ENCODE measurements at places on chromosomes 2 and 18.
A peak's percentile ranks its signal among the peaks of the same experiment; 100 is the strongest.

GRCh38 chr2:163324677-163325076 is 411.1 kb downstream of the FIGN start:
- no peak for DNase-seq

DNA sequence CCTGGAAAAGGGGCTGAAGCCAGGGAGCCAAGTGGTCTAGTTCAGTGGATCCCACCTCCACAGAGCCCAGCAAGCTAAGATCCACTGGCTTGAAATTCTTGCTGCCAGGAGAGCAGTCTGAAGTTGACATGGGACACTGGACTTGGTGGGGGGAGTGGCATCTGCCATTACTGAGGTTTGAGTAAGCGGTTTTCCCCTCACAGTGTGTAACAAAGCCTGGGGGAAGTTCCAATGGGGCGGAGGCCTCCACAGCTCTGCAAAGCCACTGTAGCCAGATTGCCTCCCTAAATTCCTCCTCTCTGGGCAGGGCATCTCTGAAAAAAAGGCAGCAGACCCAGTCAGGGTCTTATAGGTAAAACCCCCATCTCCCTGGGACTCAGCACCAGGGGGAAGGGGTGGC is 144.4 kb downstream of the PTPRM start:
- DNase-seq, result no peak

GRCh38 chr18:8095947-8096570 is 513.2 kb upstream of the RAB12 start:
- DNase-seq, result no peak

GRCh38 chr18:46567196-46567595 is 89.8 kb downstream of the LOXHD1 start:
- no peak for DNase-seq

- no peak for DNase-seq
Measured at GRCh38 chr2:127044165-127044718, 62.7 kb downstream of the BIN1 start.

DNA sequence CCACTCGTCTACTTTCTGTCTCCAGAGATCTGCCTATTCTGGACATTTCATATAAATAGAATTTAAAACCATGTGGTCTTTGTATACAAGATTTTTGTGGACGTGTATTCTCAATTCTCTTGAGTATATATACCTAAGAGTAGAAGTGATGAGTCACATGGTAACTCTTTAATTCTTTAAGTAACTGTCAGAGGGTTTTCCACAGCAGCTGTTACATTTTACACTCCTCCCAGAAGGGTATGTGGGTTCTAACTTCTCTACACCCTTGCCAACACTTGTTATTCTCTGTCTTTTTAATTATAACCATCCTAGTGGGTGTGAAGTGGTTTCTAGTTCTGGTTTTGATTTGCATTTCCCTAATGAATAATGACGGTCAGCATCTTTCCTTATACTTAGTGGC is 70.9 kb downstream of the MAP3K20 start:
- no peak for DNase-seq

DNA sequence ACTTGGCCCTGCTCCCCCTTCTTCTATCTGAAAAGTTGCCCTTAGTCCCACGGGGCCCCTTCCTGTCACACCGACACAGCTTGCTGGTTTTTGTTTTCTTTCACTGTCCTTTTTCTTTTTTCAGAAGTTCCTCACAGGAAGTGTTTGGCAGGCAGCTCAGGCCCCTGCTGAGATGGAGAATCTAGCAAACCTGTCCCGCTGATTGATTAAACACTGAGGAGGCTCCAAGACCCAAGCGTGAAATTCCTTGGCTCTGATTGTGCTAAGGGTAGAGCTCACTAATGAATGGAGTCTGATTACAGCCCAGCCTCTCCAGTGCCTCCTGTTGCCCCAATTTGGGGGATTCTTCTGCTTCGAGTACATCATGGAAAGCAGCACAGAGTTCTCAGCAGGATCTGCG is 365.9 kb upstream of the MEX3C start:
- DNase-seq, result no peak

DNA sequence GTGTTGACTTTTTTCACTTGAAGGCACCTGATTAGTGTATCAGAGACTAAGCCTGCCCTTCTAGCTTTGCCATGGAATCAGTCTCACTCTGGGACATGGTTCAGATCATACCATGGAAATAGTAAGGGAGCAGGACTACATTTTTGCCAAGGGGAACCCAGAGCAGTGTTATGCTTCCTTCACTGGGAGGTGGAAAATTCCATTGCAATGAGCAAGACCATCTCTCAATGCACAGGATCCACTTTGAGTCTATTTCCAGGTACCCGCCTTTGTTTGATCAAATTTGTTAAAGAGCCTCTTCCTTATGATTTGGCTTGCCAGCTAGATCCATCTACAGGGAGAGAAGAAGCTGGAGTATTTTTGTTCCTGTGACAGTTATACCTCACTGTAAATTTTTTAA is 395.8 kb downstream of the MTX2 start:
- DNase-seq, result no peak

GRCh38 chr2:54047091-54047490 is 68.3 kb upstream of the ACYP2 start:
- DNase-seq, result no peak

- DNase-seq, result no peak
Measured at GRCh38 chr2:159124441-159124911, 156.0 kb downstream of the TANC1 start.

DNA sequence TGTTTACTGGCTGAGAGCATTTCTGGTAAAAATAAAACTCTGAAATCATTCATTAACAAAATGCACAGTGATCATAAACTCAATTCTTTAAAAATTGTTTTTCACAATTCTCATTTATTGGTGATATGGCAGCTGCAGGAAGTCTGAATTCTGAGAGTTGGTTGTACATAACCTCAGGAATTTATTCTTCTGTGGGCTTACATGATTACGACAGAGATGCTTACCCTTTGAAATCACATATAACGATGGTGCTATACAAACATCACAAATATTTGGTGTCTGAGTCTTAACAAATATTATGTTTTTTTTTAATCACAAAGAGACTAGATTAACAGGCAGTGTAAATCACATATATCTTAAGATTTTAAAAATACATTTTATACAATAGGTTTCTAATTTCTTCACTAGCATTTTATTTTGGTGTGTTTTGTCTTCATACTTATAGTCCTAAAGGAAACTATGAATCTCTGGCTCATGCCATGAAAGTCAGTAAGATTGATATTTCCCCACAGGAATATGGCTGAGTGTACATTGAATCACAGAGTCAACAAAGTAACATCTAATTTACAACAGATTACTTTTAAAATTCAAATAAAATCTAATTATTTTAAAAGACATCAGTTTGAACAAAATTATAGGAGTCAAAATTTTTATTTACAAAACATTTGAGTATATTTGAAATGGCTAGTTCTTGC is 318.8 kb upstream of the THUMPD2 start:
- DNase-seq, result no peak

- DNase-seq, result no peak
Measured at GRCh38 chr2:160238392-160238791, 38.3 kb upstream of the ITGB6 start.

GRCh38 chr18:36419900-36420531 is 122.5 kb downstream of the FHOD3 start:
- DNase-seq, result peak; percentile 79

GRCh38 chr2:32697156-32697555 is 69.3 kb downstream of the TTC27 start:
- no peak for DNase-seq

DNA sequence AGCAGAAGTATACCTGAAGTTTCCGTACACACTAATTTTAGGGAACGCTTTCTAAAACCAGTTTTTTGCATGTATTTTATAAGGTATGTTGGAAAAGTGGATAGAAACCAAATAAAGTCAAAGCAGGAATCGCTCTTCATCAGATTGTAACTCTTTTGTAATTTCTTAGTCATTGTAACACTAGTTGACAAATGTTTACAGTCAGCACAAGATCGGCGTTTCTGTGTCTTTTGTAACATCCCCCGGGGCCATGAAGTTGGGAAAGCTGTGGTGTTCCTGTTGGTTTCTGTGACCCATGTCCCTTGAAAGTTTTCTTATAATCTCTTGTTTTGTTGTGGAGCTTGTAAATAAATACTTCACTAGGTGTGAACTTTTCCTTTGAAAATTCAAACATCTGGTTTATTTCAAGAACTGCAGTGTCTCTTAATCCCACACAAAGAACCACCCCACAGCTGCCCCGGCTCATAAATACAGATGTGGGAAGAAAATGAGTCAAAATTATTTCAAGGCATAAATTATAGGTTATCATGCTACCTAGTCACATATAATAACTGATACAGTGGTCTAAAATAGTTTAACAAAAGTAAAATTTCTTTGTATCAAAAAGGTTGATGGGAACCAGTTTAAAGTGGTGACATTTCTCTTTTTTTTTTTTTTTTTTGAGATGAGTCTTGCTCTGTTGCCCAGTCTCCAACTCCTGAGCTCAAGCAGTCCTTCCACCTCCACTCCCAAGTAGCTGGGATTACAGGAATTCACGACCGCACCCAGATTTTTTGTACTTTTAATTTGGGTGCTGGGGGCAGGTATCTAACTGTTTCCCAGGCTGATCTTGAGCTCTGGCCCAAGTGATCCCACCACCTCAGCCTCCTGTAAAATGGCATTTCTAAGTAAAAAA is 751 bp upstream of the NMI start:
- DNase-seq, result peak; percentile 62

- peak; percentile 30 for DNase-seq
Measured at GRCh38 chr2:183995632-183996031, 602.7 kb upstream of the ZNF804A start.

DNA sequence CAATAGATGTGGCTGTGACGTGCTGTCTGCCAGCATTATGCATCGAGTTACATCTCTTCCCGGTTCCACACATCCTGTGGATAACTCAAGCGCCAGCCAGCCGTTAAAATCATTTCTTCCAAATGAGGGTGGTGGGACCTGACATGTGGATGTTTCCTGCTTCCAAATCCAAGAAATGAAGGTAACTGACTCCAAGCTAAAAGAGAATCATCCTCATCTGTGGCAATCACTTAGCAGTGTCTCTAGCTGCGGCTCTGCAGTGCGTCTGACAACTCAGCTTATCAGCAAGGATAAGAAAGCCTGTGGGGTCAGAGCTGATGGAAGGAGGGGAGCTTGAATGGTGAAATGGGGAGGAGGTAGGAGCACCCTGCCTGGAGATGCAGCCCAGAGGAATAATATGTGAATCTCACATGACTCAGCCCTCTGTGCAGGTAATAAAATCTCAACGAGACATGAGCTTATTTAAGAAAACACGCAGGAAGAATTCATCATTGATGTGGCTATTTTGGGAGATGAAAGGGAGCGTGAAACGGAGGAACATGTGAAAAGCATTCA is 382.2 kb upstream of the TRIB2 start:
- DNase-seq, result no peak

GRCh38 chr18:9742524-9743131 is 34.5 kb downstream of the RAB31 start:
- DNase-seq, result no peak

GRCh38 chr2:189020179-189020578 is 46.0 kb downstream of the COL3A1 start:
- no peak for DNase-seq

DNA sequence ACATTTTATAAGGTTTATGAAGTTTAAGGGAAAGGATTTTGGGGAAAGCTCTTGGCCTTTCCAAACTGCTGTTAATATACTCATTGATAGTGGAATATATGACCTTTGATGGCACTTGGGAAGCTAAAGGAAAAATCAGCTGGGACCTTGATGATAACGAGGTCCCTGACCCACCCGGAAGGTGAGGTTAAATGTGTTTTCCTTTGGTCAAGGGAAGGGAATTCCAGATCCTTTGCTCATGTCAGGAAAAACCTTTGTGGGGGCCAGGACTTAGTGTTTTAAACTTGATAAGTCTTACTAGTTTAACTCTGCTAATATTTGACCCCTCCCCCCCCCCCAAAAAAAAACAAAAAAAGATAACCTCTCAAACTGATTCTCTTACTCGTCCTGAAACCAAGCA is 50.7 kb downstream of the CRIM1 start:
- no peak for DNase-seq

DNA sequence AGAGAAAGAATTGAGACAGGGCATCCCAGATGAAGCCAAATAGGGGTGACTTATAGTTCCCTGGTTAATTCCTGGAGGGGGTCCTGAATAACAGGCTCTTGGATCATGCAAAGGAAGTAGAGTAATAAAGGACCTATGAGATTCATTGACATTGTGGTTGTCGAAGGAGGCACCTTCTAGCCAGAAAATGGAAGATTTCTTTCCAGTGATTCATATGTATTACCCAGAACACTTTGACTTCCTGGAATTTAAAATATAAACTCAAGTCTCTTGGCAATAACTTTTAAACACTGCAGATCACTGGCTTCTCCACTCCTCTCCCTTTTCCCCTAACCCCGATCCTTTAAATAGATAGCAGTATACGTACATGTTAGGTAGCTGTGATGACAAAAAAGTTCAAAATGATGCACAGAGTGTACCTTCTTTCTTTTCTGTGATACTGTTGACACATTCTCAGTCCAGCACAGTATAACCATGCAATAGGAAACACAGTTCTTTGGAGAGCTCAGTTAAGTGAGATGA is 211.8 kb downstream of the LTBP1 start:
- DNase-seq, result no peak

DNA sequence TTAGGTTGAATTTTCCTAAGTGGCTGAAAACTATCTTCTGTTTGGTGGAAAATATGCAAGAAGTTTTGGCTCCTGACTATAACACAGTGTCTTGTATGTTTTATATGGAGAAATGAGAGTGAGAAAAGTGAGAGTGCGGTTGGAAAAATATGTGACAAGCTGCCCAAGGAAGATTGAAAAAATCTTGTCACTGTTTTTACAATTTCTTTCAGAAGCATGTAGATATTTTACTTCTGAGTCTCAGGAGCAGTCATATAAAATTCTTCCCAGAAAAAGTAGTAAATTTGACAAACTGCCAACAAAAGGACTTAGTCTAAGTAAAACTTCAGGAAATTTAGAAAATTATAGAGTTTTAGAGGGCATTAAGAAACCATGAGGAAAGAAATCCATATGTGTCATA is 19.4 kb upstream of the RMND5A start:
- no peak for DNase-seq

- DNase-seq, result no peak
Measured at GRCh38 chr2:225756198-225756597, 356.7 kb downstream of the NYAP2 start.

GRCh38 chr2:235080101-235080500 is 128.3 kb downstream of the SH3BP4 start:
- DNase-seq, result no peak

GRCh38 chr2:26033270-26033817 is 540 bp upstream of the RAB10 start:
- DNase-seq, result no peak
